NCI-H187 (cell line): ENCODE measurements at places on chromosomes 7 and 10.
A peak's percentile ranks its signal among the peaks of the same experiment; 100 is the strongest.

DNA sequence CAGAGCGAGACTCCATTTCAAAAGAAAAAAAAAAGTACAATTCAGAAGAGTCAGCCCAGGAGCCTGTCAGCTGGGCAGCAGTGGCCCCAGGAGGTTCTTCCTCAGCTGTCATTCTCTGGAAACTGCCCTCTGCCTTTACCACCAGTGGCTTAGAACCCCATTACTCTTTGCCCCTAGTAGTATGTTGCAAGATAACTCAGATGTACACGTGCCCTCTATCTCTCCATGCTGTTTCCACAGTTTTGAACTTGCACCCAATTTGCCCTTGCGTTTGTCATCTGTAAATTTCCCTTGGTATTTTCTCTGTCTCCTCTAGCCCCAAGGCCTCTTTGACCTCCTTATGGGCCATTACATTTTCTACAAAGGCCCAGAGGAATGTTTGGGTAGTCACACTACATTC, 56.7 kb upstream of the PRKAR2B start:
- no peak for DNase-seq

- no peak for DNase-seq
Observed at GRCh38 chr7:155227004-155227787, 70.5 kb upstream of the INSIG1 start.

DNA sequence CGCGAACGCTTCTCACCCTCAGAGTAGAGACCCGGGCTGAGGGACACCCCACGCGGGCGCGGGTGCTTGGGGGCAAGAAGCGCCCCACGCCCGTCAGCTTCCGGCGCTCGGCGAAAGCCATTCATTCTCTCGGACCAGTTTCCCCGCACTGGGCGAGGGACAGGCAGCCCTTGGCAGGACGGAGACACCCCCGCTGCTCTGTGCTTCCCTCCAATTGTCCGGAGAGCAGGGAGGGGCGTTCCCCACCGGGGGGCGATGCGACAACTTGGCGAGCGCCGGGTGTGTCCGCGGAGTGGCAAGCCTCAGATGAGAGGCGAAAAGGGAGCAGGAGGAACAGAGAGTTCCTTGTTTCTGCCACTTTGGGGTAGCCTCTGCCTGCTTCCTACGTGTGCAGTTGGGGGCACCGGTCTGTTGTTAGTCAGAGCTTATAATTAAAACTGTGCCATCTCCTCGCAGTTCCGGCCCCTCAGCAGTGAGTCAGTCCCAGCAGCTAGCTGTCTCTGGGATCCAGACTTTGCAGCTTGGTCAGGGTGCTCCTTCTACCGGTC, 1.7 kb downstream of the GPR158 start:
- no peak for DNase-seq

- DNase-seq, result no peak
Observed at GRCh38 chr10:55782181-55782580, 578.9 kb downstream of the ZWINT start.

DNA sequence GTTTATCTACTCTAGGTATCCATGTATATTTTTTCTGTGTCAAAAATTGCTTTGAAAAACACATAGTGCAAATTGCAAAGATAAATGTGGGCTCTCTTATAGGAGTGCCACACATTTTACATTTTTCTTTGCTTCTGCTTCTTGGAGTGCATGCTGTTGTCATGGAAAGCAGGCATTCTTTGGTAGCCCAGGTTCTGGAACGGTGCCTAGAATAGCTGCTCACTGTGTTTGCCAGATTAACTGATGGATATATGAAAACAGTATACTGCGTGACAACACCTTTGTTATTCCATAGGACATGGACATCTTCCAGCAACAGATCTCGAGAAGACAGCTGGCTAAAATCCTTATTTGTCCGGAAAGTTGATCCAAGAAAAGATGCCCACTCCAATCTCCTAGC, 13.4 kb downstream of the NIPSNAP2 start:
- no peak for DNase-seq

DNA sequence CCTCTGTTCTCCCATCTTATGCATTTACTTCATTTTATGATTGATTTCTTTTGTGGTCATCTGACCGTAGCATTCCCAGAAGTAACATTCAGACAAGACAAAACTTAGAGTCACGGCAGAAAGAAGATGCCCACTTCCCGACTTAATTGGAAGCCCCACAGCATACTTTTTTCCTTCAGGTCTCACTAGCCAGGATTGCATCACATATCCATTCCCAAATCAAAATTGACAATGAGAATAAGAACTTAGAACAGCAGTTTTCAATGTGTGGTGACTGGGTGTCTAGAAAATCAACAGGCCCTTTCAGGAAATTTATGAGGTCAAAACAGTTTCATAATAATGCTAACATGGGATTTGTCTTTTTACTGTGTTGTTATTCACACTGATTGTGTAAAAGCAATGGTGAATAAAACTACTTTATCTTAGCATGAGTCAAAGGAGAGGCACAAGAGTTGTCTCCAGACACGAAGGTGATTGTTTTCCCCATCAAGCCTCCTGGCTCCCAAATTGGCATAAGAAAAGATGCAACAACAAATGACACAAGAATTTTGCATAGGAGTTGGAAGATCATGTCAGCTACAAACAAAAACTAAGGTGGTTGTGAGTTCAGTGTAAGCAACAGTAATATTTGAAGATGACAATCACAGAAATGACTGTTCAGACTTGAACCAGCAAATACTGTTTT, 493.9 kb downstream of the HTR7 start:
- DNase-seq, result no peak

DNA sequence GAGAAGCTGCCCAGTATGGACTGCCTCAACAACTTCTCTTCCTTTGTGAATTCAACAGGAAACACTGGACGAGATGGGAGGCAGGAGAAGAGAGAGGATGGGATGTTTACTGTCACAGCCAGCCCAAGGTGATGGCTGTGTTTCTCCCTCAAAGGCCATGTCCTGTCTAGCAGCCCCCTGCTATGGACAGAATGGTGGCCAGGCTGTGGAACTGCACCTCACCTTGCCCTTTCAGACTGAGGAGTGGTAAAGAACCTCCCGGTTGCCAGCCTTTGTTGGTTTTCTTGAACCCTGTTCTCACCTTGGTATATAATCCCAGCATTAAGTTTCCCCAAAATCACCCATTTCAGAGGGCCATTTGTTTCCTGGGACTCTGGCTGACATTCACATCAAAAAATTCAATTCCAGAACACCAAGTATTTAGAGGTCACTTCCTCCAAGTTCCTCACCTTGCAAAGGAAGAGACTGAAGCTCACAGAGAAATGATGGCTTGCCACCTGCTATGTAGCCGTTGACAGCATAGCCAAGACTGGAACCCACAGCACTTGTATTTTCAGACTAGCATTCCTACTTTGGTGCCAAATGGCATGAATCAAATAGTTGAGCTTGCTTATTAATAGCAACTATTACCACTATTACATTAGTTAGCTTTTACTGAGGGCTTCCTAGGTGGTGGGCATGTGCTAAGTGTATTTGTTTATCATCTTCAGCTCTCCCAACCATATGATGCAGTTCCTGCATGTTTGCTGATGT, 224.0 kb upstream of the GRB10 start:
- DNase-seq, result no peak

DNA sequence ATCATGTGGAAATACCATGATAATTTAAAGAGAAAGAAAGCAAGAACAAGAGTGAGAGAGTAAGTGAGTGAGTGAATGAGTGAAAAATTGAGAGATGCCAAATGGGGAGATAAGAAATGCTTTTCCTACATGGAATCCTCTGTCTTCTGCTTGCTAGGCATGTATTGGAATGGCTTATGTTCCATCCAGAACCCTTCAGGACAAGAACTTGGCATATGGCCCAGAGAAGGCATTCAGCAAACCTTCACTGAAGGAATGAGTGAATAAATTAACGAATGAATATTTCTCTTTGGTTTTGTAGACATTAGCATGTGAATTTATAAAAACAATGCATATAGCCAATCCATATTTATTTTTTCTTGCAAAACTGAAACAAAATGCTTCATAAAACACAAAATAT, 162.2 kb downstream of the LRRTM3 start:
- no peak for DNase-seq

DNA sequence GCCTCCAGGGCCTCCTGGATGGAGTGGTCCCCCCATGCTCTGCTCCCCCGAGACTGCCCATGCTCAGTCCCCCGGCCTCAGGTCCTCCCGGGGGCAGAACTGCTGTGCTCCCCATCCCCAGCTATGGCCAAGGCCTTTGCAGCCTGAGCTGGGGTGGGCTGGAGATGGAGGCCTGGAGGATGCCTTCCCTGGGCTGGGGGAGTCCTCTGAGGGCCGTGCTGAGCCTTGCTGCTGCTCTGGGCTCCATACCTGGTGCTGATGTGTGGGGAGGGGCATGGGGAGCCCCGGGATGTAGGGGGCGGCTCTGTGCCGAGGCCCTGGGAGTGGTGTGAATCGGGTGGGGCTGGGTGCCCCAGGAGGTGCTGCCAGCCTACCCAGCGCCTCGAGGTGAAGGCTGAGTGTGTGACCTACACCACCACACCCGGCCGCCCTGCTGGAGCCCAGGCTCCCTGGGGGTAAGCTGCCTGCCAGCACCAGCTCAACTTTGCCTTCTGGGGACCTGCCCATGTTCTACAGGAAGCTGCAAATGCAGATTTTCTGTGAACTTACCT, 109.5 kb downstream of the UNCX start:
- no peak for DNase-seq

DNA sequence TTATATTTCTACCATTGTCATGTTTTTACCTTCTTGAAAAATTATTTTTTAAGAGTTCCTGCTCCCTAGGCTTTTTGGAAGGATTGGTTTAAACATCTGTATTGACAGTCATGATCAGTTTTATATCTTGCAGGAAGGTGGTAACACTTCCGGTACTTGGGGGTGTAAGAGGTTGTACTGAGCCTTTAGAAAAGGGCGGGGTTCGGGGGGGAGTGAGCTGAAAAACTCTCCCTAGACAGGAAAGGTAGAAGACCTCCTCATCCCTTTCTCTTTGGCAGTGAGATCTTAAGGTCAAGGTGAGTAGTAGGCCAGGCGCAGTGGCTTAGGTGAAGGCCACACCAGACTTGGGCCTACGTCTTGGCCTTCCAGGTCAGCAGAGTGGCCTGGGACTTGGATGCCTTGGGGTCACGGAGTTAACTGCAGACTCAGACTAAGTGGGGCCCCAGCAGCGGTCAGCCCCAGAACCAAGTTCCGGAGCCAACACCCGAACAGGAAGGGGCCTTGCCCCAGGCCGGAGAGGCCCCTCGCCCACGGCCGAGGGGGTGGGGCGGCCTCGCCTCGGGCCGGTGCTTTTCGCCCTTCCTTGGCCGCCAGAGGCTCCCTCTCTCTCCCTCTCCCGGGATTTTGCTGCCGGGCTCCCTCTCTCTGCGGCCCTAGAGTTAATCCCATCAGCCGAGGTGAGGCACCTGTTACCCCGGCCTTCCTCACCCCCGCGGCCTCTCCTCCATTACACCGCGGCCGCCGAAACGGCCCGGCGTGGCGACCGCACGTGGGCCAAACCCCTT, at the start of gene PPP1R9A:
TSS of gene PPP1R9A (plus strand) at position 569 of the 785 bp plus-strand sequence. CDS start 2,520 bp downstream, outside the sequence.
- no peak for DNase-seq

- DNase-seq, result no peak
Observed at GRCh38 chr7:43869867-43870240, 537 bp upstream of the MRPS24 start.

GRCh38 chr10:78332657-78333056, 299.0 kb downstream of the RPS24 start:
- DNase-seq, result no peak

- peak; percentile 39 for DNase-seq
Observed at GRCh38 chr7:103446049-103446520, at the start of gene SLC26A5. SLC26A5 (minus strand) TSS chr7:103446207; CDS start chr7:103421514, 24,693 bp downstream.

DNA sequence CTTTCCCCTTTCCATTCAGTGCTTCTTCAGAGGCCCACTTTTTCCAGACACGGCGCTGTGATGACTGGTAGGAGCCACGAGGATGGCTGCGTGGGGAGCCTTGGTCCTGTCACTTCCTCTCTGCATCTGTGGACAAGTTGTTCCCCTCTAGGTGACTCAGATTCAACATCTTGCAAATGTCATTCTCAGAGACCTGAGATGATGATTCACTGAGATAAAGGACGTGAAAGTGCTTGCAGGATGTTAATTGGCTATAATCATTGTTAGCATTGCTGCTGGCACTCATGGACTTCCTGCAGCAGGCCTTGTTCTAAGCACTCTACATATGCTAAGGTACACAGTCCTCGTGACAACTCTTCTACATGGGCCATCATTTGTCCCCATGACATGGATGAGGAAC, 489.8 kb upstream of the ZMIZ1 start:
- DNase-seq, result no peak

DNA sequence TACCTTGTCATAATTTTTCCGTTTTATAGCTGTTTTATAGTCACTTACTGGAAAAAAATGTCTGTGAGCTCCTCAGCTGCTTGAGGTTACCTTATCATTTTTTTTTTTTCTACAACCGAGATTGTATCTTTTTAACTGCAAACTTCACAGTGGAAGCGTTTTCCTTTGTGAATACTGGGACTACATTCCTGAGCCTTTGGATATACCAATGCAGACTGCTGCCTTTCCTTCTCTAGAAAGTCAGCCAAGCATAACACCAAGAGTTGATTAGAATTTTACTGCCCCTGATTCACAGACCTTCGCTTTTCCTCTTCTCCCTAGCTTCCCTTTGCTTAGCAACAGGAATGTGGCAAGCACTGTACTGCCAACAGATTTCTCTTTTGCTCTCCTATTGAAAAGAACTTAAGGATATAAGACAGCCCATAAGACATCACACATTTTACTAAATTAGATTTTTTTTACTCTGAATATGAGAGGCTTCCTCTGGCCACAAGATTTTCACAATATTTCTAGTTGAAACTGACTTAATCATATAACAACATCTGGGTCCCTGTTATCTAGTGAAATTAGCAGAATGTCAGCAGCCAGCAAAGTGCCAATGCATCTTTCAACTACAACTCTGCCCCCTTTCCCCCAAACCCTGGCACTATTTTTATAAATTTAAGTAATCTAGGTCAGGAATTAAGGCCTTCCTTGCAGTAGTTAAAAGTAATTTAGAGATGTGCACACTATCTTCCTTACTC, 170.6 kb downstream of the PRKG1 start:
- no peak for DNase-seq

GRCh38 chr7:151520419-151521261, 945 bp upstream of the RHEB start:
- DNase-seq, result no peak

GRCh38 chr10:108452533-108452932, 1288.0 kb upstream of the SORCS1 start:
- DNase-seq, result no peak

DNA sequence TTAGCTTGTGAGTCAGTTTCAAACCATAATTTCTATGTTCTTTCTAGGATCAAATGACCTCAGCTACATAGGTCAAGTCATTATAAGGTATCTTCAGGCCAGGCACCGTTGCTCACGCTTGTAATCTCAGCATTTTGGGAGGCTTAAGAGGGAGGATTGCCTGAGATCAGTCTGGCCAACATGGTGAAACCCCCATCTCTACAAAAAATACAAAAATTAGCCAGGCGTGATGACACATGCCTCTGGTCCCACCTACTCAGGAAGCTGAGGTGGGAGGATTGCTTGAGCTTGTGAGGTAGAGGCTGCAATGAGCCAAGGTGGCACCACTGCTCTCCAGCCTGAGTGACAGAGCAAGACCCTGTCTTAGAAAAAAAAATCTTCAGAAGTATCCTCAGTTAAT, 362.3 kb downstream of the GATA3 start:
- no peak for DNase-seq

GRCh38 chr7:74176555-74176954, 2.4 kb downstream of the EIF4H start:
- no peak for DNase-seq
